SK-N-SH treated with all-trans-retinoic acid at 6 μM for 48 hours (cell line): ENCODE measurements at places on chromosomes 1 and 21.

- no peak for ATAC-seq
These were observed 166.7 kb downstream of the MIS18A start for GRCh38 chr21:32112195-32112594.

DNA sequence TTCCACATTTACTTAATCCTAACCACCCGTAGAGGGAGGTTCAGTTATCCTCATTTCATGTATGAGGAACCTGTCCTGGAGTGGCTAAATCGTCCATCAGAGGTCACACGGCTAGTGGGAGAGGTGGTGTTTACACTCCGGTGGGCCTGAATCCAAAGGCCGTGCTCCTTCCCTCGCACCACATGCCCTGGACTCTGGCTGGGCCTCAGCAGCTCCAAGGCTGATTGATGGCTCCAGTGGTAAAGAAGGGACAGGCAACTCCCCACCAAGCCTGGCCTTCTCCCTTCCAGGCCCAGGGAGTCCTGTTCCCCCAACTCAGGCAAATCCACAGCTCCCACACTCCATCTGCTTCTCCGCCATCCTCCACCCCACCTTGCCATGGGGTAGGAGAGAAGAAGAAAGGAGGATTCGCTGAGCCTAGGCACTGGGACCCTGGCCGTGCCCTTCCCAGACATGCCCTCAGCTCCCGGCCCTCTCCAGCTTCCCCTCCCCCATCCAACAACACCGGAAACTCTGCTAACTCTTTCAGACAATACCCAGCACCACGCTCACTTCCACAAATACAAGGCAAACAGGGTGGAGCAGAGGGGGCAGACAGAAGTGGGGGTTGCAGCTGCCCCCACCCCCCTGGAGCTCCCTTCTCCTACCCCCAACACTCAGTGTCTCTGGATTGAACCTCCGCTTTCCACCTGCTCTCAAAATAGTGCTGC is 10.9 kb downstream of the ARHGEF2 start:
- ATAC-seq = no peak

DNA sequence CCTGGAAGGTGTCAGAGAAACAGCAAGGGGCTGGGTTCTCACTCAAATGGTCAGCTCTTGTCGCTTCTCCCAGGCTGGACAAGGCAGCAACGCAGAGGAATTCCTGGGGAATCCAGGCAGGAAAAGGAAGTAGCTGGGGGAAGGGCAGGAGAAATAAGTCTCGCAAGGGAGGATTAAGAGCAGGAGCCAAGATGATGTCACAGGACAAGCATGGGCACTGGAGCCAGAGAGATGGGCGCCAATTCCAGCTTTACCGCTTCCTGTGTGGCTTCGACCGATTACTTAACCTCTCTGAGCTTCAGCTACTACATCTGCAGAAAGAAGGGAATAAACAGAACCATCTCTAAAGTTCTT is 70.5 kb downstream of the SSBP3 start:
- ATAC-seq = peak; percentile 52

GRCh38 chr1:174160109-174160473 is 771 bp downstream of the RABGAP1L start:
- ATAC-seq = peak; percentile 33

- ATAC-seq = no peak
These were observed 53.0 kb downstream of the UMODL1 start for GRCh38 chr21:42124081-42124480.

- ATAC-seq = no peak
These were observed 59.3 kb downstream of the COL18A1 start for GRCh38 chr21:45464309-45464708.

- ATAC-seq = no peak
These were observed 59.2 kb upstream of the SSBP3 start for GRCh38 chr1:54465351-54465811.
